CD4-positive, alpha-beta T cell treated with Interleukin-2 at 100 ng/mL for 4 hours (primary cell): ENCODE measurements at places on chromosomes 7 and 10.

DNA sequence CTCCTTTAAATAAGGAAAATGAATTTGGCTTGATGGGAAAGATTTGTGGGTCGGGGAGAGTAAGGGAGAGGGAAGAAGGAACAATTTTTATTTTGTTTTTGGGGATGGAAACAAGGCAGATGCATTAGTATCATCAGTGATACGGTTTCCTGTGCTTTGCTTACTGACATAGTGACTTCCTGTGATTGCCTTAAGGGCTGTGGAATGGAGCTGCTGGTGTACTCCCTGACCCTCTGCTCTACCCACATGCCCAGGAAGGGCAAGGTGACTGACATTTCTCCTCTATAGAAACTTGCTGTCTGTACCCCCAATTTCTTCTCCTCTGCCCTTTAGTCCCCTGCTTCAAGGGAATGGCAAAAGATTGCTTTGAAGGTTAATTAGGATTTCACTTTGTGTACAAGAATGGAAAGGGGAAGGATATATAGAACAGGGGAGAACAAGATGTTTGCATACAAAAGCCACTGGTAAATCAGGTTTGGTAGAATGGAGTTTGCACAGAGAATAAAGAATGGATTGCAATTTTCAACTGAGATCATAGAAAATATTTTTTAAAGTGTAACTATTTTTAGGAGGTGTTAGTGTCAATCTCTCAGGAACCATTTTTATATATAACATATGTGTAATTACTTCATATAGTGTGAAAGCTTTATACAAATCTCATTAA, 129.0 kb upstream of the AGR3 start:
- DNase-seq = peak; percentile 12

DNA sequence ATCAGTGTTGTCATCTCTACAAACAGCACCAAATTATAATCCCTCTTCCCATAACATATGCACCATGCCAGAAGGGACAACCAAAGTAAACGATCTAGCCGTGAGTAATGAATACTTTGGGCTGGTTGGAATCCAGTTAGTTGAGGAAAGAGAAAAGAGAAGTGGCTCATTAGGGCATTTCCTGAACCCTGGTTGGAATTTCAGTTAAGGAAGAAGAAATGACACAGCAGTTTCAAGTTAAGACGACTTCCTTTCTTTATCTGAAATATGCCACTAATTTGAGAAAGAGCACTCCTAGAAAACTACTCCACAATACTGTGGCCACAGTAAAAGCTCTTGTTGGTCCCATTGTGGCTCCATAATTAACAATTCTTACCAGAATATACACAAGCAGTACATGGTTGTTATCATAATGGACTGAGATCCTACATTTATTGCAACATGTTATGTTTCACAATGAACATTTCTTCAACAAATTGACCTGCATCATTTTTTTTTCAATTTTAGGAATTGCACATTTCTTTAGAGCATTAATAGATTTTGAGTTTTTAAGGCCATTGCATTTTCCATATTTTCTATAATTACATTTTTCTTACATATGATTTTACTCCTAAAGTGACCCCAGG, at the start of gene TFEC:
TFEC (minus strand) TSS at position 113 of the 626 bp plus-strand sequence. CDS start 46,322 bp downstream, outside the sequence.
- no peak for DNase-seq

DNA sequence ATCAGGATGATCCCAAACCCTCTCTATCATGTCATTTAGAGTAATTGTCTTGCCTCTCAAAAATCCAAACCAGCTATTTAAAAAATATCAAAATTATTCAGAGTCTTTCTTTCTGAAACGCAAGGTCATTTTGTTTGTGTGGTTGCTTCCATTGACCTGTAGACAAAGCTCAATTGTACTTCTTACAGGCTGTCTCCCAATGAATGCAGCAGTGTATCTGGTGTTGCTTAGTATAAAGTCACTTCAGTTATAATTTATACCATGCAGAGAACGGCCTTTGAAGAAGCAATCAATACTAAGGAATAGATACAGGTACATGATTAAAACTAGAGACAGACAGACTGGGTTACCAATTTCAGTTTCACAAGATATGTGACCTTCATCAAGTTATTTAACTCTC, 80.9 kb downstream of the DOCK4 start:
- DNase-seq = no peak

- no peak for DNase-seq
These were observed 214.5 kb downstream of the SNX13 start for GRCh38 chr7:17725821-17726220.

DNA sequence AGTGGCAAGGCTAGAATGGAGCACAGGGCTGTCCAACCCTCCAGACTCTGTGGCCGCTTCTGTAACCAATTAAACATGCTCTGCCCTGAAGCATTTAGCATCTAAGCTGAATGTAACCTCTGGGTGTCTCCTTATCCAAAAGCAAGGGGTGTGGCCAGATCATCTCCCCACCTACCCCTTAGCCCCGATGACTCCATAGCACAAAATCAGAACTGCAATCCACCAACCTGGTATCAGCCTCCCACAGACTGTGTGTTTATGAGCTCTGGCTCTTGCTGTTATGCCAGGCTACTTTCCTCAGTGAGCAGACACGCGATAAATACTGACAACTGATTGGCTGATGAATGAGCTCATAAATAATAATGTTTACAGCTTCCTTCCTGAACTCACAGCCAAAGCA, 3.2 kb downstream of the FRMD4A start:
- DNase-seq = no peak

GRCh38 chr7:73963252-73963822, 64.6 kb upstream of the ELN start:
- no peak for DNase-seq

DNA sequence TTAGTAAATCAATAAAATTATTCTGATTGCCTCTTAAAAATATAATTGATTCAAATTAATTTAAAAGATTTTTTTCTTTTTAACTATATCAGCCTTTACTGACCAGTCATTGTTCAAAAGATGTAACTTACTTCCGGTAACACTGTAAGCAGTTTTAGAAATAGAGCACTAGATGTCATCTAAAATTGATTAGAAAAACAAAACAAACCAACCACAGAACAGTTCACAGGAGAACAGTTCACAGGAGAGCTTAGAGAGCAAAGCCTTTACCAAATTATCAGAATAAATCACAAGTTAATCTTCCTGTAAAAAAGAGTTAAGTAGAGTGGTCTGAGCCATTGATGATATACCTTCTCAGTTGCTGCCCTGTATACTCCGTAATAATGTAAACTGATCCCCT, 133.3 kb upstream of the DGKB start:
- DNase-seq = no peak

- DNase-seq = no peak
These were observed 8.0 kb downstream of the PSAP start for GRCh38 chr10:71842856-71843686.

- DNase-seq = peak; percentile 22
These were observed 448 bp upstream of the PTER start for GRCh38 chr10:16436367-16436757.

DNA sequence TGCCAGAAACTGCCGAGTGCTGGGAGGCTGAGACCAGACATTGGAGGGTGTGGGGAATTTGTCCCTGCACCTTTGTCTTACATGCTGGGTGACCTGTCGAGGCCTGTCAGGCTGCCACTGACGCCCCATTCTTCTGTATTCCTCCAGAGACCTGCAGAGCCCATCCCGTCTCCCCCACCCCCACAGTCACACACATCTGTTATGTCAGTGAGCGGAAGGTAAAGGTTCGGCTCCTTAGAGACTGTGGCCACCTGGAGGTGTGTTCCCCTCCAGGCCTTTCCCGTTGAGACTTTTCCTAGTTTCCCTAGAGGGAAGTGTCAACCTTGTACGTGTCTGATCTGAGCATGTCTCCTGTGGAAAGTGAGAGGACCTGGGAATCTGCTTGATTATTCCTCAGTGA, 84.5 kb downstream of the ATXN7L1 start:
- DNase-seq = no peak

GRCh38 chr7:4700577-4701235, 18.6 kb downstream of the FOXK1 start:
- DNase-seq = no peak

- no peak for DNase-seq
These were observed 629.7 kb upstream of the FZD8 start for GRCh38 chr10:36271627-36272340.

DNA sequence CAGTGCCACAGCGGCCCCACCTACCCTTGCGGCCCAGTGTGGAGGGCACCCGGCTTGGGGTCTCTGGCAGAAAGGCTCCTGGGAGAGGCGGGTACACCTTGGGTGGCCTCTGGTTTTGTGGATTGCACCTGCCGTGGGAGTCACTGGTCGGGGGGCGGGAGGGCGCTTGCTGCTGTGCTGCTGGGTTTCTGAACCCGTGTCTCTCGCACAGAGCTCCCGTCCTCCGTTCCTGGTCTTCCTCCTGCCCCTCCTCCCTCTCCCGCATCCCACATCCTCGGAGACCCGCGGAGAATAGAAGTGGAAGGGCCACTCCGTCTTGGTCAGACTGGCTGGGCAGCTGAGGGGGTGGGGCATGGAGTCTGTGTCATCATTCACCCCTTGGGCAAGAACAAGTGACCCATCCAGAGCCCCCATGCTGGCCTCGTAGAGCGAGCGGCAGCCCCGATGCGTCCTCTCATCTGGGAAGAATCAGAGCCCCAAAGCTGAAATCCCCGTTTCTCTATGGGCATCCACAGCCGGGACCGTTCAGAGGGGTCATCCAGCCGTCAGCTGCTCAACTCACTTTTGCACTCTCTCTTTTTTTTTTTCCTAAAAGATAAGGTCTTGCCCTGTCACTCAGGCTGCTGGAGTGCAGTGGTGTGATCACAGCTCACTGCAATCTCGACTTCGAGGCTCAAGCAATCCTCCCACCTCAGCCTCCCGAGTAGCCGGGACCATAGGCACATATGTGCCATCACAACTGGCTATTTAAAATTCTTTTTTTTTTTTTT, 4.0 kb downstream of the MAFK start:
- DNase-seq = no peak

DNA sequence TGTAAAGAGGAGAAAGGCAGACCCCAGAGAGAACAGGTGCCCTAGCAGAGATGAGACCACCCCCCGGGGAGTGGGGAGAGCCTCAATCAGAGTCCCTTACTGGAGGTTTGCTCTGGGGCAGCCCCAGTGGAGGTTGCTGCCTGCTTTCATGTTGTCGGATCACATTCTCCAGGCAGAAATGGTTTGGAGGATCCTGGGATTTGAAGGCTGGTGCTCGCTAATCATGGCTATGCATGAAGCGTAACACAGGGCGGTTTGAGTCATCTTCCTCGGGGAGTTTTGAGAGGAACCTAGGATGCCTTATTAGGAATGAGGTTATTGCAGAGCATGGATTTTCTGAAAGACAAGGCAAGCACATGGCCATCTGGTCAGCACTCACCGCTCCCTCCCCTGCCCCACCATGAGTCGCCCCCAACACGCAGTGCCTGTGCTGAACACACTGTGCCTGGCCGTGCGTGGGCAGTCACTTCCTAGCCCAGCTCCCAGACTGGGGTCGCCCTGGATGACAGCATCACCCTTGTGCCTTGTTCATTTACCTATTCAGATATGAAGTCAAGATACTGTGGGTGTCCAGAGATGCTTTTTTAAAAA, 319.9 kb downstream of the DPP6 start:
- DNase-seq = no peak

DNA sequence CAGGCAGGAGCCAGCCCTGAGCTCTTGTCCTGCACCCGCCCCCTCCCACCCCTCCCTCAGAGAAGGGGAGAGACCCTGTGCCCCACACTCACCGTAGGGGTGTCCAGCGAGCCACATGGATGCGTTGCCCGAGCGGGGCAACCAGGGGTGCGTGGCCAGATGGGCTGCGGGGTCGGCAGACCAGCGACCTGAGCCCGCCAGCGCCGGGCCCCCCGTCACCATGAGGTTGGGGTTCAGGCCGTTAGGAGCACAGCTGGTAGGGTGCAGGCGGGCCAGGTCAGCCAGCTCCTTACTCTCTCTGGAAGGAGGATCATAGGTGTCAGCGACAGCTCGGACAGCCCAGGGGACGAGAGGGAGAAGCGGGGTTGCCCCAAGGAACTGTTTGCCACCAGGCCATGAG, 46.4 kb downstream of the TNRC18 start:
- DNase-seq = no peak

DNA sequence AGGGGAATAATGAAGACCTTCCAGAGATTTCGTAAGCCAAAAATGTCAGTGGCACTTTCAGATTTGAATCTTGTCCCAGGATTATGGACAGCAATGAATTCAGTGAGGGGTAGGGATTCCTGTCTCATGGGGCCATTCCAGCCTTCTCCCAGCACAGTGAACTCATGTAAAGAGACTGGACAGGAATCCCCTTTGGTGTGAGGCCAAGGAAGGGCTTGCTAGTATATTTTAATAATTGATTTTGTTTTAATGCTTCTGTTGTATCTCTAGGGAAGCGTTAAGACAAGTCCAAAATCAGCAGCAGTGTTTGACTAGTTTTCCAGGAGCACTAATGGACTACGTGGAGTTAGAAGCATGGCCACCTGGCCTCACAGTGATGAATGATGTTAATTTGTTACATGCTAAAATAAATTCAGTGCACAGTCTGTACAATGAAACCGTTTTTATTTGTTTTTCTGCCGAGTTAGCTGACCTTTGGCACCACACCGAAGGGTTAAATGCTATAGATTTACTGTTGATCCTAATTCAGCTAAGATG, 214.0 kb upstream of the DKK1 start:
- DNase-seq = no peak
